ENCODE measurements at places on chromosomes 6 and 20.
A peak's percentile ranks its signal among the peaks of the same experiment; 100 is the strongest.

- no peak for DNase-seq
These were observed 58.6 kb downstream of the GFOD1 start for GRCh38 chr6:13428583-13429405.

GRCh38 chr6:44010411-44011349 lies 116.6 kb downstream of the MRPL14 start:
- peak; percentile 41 for DNase-seq

DNA sequence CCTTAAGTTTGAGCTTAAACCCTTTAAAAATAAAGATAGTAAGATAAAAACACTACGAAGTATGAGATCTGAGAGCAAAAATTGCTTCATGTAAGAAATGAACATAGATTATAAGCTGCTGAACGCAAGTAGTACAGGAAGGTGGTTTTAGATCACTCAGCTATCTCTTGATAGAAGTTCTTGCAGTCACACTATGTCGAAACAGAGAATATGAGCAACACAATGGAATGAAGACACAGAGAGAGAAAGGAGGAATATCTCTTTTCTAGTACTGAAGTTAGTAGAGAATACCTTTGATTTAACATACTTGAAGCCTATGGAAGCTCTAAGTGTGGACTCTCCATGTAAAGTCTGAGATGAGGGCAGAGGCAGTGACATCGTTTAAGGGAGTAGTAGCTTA lies 162.7 kb downstream of the CDK19 start:
- no peak for DNase-seq

GRCh38 chr20:10864076-10864672 lies 190.4 kb upstream of the JAG1 start:
- DNase-seq, result no peak

DNA sequence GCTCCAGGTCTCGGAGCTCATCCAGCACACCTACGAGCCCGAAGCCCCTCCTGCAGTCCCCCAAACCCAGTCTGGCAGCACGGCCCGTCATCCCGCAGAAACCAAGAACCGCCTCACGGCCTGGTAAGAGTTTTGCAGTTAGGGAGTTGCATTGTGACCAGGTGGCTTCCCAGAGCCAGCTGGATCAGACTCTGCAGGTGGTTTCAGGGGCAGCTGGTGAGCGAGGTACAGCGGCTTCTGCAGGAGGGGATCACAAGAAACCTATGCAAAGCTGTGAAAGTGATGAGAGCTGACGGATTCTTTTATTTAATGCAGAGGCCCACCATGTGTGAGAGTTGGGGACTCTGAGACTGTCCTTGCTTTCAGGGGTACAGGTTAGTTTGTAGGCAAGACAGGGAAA lies 45.9 kb upstream of the SCGN start:
- no peak for DNase-seq

GRCh38 chr6:4129446-4129845 lies 5.9 kb downstream of the ECI2 start:
- DNase-seq, result no peak

- no peak for DNase-seq
These were observed 20.5 kb downstream of the FOXF2 start for GRCh38 chr6:1409774-1410465.

- DNase-seq, result no peak
These were observed 29.3 kb upstream of the OVOL2 start for GRCh38 chr20:18087054-18087453.

GRCh38 chr20:57089699-57090144 lies 176.7 kb downstream of the BMP7 start:
- no peak for DNase-seq

- no peak for DNase-seq
These were observed 92.9 kb upstream of the SHLD1 start for GRCh38 chr20:5657190-5657875.

DNA sequence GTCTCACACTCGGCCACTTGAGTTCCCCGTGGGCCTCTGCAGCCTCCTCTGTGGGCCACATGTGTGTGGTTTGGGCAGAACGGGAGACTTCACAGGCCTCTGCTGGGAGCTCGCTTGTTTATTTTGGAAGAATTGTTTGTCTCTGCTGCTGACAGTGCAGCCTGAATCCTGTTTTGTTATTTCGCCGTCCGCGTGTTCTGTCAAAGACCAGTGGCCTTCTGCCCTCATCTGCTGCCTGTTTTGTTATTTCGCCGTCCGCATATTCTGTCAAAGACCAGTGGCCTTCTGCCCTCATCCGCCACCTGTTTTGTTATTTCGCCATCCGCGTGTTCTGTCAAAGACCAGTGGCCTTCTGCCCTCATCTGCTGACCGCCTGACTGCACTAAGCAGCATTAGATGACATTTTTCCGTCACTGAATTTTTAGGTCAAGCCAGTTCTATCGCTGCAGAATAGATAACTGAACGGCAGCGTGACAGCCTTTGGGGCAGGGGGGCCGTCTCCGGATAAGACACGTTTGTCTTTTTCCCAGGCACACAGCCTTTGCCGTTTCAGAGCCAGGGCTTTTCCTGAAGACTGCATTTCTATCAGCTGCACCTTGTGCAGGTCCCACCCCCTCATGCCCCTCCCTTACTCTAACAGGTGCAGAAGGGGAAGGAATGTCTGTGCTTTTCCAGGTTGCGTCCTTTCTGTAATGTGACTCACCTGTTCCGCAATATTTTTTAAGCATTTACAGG lies 158.5 kb upstream of the AFDN start:
- no peak for DNase-seq

- DNase-seq, result no peak
These were observed 294.7 kb downstream of the ZNF217 start for GRCh38 chr20:53298911-53299310.

GRCh38 chr6:100899202-100899601 lies 18.1 kb upstream of the ASCC3 start:
- no peak for DNase-seq

- peak; percentile 34 for DNase-seq
These were observed 54.9 kb downstream of the TAF4 start for GRCh38 chr20:62010551-62011402.

DNA sequence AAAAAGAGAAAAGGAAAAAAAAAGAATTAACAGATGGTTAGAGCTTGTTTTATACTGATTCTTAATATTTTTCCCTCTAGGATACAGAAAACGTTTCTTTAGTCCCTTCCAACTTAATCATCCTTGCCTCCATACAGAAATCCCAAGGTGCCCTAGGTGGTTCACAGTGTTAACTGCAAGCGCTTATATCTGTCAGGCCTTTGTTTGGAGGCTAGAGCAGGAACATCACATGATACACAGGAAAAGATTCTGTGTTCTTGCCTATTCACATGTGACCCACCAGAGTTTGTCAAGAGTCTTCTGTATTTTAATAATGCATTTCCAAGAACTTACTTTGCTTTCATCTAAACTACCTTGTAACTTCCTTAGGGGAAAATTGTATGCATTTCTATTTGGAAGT lies 31.3 kb downstream of the ANKRD6 start:
- DNase-seq, result no peak

DNA sequence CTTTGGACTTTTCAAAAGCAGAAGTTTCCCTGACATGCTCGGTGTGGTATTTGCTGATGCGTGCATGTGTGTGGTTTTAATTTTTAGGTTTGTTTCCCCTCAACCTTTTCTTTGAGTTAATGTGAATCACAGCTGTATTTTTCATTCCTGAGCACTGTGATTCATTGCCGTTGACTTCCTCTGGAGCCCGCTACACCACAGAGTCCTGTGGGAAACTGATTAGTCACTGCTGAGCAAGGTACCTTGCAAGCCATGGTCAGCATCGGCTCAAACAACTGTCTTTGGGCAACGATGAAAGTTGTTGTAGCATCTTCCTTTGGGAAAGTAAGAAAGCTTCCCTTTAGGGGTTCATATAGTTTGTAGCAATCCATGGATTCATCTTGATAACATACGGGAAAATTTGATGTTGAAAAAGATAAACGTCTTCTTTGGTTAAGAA lies 57.5 kb downstream of the RIN2 start:
- DNase-seq, result no peak

GRCh38 chr20:36261389-36262105 lies 25.3 kb downstream of the AAR2 start:
- no peak for DNase-seq

- DNase-seq, result no peak
These were observed 354.4 kb upstream of the KCNQ5 start for GRCh38 chr6:72267470-72267869.

GRCh38 chr6:139568151-139568955 lies 193.9 kb upstream of the CITED2 start:
- no peak for DNase-seq

DNA sequence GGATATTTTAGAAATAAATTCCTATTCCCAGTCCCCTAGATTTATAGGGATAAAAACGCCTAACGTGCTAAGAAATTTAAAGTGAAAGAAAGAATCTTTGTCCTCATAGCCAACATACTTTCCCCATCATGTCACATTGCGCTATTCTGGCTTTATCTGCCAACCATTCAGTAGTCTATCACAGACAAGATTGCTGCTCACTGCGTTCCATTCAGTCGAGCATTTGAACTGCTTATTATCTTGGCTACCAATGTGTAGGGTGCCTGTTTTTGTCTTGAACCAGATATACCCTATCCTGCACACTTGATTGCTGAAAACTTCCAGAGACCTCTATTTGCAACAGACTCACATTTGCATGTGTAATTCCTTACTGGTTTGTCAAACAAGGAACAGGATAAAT lies 751.5 kb downstream of the EPHA7 start:
- no peak for DNase-seq

- no peak for DNase-seq
These were observed 262.0 kb downstream of the BMP7 start for GRCh38 chr20:57004416-57004815.

GRCh38 chr20:45450097-45450818 lies 19.3 kb upstream of the WFDC2 start:
- DNase-seq, result peak; percentile 56

GRCh38 chr6:156587751-156588301 lies 189.4 kb upstream of the ARID1B start:
- no peak for DNase-seq

- DNase-seq, result no peak
These were observed 108.2 kb downstream of the SASH1 start for GRCh38 chr6:148450866-148451265.

DNA sequence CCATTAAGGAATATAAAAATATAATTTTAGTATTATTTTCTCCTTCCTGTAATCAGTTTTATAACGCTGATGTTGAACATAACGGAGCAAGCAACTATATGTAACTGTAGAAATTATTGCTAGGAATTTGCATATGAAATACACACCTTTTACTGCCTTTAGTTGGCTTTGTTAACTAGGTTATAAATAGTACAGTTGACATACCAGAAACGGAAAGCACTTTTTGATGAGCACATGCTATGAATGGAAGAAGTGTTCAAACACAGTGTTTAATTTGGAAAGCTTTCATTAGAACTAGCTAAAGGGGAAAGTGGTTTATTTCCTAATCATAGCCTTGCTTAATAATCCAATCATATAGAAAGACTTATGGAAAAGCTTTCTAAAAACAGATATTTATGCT lies 25.3 kb upstream of the BEND3 start:
- no peak for DNase-seq

DNA sequence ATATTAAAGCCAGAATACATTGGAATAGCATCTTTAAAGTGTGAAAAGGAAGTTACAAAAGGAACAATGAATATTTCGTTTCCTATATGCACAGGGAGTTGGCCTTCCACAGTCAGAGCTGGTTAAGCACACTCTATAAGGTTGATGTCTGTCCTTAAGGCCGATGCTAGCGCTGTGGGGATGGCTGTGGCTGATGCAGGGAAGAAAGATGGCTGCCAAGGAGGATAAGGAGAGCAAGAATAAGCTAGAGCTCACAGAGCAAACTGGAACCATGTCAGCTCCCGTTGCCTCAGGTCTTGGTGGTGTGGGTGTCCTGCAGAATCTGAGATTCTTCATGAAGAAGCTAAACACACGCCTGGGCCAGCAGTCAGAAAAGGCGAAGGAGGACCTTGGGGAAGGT lies 20.8 kb upstream of the STX11 start:
- DNase-seq, result no peak

DNA sequence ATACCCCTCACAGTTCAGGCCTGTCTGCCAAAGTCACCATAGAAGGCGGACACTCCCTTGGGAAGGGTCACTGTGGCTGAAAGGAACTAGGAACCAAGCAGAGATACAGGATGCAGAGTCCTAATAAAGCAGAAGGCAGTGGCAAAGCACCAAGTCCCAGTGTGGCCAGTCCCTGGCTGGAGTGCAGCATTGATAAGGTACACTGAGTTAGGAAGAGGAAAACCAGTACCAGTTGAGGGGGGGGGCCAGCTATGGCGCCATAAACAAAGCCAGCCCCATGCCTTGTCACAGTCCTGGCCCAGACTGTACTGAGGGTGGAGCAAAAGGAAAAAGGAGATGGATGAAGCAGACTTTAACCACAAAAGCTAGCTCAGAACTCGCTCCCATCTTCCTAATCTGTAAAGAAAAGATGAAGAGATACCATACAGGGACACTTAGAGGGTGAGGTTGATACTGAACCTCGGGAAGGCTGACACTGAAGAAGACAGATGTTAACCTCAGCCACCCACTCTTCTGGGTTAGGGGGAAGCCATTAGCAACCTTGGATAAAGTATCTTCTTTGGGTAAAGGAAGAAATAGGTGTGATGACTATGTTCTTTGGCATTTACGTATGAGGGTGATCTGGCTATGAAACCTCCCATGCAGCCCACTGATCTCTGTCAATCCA lies 7.8 kb downstream of the ABHD12 start:
- DNase-seq, result no peak

- DNase-seq, result peak; percentile 18
These were observed 18.0 kb downstream of the HRH3 start for GRCh38 chr20:62202083-62202395.

DNA sequence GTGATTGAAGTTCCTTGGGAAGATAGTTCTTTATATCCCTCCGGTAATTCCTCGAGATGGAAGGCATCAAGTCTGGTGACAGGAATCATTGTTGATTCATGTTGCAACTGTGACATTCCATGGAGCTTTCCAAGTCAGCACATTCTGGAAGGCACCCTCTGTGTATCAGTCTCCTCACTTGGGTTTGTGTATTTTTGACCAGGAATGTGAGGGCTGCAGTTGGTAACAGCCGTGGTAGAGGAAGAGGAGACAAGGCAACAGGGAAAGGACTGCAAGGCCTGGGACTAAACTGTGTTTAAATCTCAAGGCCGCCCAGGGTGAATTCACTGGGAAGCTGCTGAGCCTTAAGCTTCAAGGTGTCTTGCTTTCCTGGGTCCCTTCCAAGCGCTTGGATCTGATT lies 99.0 kb downstream of the CLIC5 start:
- DNase-seq, result no peak

- no peak for DNase-seq
These were observed 1.2 kb upstream of the UFL1 start for GRCh38 chr6:96520171-96521115.

DNA sequence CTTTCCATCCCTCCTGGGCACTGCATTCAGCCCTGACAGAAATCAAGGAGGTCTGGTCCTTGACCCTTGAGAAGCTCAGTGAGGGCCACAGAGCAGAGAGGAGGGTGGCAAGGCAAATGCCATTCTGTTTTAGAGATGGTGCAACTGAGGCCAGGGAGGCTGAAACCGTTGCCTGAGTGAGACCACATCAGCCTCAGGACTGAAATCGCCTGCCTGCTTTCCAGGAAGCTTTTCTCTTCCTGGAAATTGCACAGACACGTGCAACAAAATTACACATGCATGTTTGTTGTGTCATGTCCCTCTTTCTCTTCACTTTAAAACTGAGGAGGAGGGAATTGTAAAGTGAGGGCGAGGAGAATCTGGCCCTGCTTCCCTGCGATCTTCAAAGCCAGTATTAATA lies 113.7 kb upstream of the PDE10A start:
- no peak for DNase-seq

Measured in NCI-H2081 (cell line).